ENCODE measurements at places on chromosomes 2 and 18. TPM values are rescaled to one million over a fixed set of nuclear protein-coding genes. Genes with fewer than 3 reads are reported as not detected.

GRCh38 chr2:162123806-162124758 lies 28.0 kb downstream of the GCG start:
- DNase-seq = no peak

GRCh38 chr2:1259746-1260145 lies 153.5 kb upstream of the TPO start:
- no peak for DNase-seq

GRCh38 chr2:230512955-230513748 lies 97.2 kb downstream of the SP100 start:
- no peak for DNase-seq

- DNase-seq = no peak
Measured at GRCh38 chr2:121866789-121867188, 111.3 kb downstream of the TSN start.

- DNase-seq = no peak
Measured at GRCh38 chr18:5521000-5521399, 22.8 kb downstream of the EPB41L3 start.

DNA sequence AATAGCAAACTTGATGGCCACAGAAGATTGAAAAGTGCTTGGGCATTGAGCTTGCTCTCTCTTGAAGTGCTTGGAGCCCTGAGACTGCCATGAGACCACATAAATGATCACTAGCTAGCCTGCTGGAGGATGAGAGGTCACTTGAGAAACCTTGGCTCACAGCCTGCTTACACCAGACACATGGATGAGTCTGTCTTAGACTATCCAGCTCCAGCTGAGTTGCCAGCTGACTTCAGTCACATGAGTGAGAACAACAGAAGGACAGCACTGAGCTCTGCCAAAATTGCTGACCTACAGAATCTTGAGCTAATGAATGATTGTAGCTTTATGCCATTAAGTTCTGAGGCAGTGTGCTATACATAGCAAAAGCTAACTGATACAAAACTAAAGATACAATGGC lies 18.1 kb downstream of the NABP1 start:
- no peak for DNase-seq

GRCh38 chr2:237539681-237540080 lies 26.7 kb upstream of the PRLH start:
- peak; percentile 26 for DNase-seq

- DNase-seq = no peak
Measured at GRCh38 chr18:49527631-49528327, 34.1 kb upstream of the LIPG start.

Gene DPP10
- total RNA-seq = not detected

DNA sequence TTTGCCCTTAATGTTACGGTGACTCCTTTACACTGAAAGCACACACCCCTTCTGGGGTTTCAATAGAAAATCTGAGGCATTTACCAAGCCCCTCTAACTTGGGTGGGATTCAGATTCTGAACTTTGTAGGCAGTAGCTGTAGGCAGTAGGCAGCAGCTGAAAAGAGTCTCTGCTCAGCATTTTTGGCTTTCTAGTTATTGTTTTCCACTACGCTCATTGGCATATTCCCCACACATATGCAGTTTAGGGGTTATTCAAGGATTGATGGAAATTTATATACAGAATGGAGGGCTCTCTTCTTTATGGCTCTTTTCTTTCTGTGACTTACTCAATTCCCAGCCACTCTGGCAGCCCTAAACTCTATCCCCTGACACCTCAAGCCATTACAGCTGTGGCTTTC lies 232.7 kb upstream of the REV1 start:
- no peak for DNase-seq

DNA sequence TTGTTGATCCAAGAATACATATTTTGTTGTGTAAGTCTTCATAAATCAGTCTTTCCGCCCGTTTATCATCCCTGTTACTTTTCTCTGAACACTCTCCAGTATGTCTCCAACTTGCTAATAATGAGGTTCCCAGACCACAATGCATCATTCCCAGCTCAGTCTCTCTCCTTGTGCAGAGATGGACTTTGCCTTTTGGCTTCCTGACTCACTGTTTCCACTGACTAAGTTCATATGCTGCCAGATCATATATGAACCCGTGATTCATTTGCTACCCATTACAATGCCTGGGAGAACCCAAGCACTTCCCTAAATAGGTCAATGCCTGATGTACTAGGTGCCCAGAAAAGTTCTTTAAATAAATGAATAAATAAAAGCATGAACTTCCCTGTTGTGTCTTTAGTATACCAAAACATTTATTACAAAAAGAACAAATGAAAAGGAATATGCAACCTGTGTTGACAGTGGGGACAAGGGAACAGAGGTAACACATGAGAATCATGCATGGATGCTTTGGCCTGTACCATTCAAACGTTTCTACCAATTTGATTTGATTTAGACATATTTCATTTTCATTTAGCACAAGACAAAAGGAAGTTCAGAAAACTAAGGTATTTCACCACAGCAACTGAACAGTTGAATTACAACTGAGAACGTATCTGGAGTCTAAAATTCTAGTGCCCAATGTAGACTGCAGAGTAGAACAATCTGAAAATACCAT lies 215.4 kb upstream of the HNRNPA3 start:
- DNase-seq = no peak

Gene TTL
- total RNA-seq = 21.0 TPM

DNA sequence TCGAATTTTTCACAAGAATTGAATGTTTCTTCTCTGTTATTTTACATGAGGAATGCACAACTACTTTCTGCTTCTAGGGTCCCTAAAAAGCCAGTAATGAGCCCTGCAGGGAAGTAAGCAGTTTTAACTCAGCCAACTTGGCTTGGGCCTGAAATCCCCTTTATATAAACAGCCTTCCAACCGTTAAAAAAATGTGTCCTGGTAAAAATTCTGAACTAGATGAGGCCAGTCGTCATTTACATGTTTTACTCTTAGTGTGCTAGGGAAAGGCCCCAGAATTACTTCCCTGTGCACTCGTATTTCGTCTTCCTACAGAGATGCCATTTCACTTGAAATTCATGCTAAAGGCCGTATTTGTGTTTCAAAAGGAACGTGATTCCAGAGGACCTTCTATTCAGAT lies 42.4 kb upstream of the RPE start:
- DNase-seq = no peak

GRCh38 chr2:72892506-72893173 lies 5.4 kb downstream of the SPR start:
- no peak for DNase-seq
